ENCODE measurements at places on chromosomes 2 and 18.

GRCh38 chr2:86044045-86044444 is 61.6 kb downstream of the POLR1A start:
- DNase-seq: no peak

DNA sequence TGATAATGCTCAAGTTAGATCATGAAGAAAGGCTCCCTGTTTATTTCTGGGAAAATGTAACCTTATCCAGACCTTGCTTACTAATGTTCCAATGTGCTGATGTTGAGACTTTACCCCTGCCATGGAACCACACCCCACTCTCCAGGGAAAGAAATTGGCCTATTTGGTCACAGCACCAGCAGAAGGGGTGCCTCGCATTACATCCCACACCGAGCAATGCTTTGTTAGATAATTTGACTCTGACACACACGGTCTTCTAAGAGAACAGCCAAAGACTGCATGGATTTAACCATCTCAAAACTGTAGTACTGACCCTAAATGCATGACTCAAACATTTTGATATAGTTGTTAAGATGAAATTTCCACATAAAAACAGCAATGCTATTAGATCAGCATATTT is 152.1 kb upstream of the CCDC150 start:
- peak; percentile 78 for DNase-seq

- no peak for DNase-seq
Measured at GRCh38 chr2:224173210-224173609, 134.1 kb upstream of the SERPINE2 start.

- no peak for DNase-seq
Measured at GRCh38 chr2:239832490-239833268, 192.5 kb downstream of the NDUFA10 start.

GRCh38 chr2:230921806-230922595 is 3.0 kb downstream of the GPR55 start:
- DNase-seq: no peak

DNA sequence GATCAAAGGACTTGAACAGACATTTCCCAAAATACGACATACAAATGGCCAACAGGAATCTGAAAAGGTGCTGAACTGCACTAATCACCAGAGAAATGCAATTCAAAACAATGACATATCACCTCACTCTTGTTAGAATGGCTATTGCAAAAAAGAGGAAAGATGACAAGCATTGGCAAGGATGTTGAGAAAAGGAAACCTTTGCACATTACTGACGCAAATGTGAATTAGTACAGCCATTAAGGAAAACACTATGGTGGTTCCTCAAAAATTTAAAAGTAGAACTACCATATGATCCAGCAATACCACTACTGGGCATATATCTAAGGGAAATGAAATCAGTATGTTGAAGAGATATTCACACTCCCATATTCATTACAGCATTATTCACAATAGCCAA is 57.7 kb upstream of the ASPRV1 start:
- DNase-seq: no peak

All from fibroblast of skin of scalp (primary cell).